ENCODE measurements at places on chromosomes 4 and X.

GRCh38 chr4:93827272-93827947 lies 1.1 kb upstream of the ATOH1 start:
- DNase-seq: no peak

DNA sequence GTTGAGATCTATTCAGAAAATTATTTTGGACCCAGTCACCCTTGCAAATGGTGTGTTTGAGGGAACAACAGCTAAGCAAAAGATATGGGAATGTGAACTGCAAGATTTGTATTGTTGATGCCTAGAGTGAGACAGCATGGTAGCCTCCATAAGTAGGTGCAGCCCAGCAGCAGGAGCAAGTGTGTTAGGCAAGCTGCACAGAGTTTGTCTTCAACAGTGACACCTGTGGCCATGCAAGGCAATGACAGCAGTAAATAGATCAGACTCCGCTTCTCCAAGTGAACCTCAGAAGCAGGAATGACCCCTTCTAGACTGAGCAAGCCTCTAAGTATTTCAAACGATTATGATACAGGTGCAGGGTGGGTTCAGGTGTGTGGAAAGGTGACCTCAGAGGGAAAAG lies 133.4 kb upstream of the MSX1 start:
- no peak for DNase-seq

GRCh38 chr4:144355811-144356757 lies 215.6 kb upstream of the GYPA start:
- DNase-seq: no peak

- no peak for DNase-seq
Measured at GRCh38 chrX:106919932-106920452, at the start of gene CLDN2. Gene CLDN2, plus strand, starts transcription at chrX:106920402. Its CDS starts 7,827 bp downstream, at chrX:106928229.

GRCh38 chrX:110180176-110180927 lies 137.5 kb downstream of the AMMECR1 start:
- no peak for DNase-seq

GRCh38 chr4:55096619-55097018 lies 28.8 kb downstream of the KDR start:
- DNase-seq: no peak

GRCh38 chr4:185925910-185926360 lies 113.9 kb upstream of the SORBS2 start:
- DNase-seq: no peak

DNA sequence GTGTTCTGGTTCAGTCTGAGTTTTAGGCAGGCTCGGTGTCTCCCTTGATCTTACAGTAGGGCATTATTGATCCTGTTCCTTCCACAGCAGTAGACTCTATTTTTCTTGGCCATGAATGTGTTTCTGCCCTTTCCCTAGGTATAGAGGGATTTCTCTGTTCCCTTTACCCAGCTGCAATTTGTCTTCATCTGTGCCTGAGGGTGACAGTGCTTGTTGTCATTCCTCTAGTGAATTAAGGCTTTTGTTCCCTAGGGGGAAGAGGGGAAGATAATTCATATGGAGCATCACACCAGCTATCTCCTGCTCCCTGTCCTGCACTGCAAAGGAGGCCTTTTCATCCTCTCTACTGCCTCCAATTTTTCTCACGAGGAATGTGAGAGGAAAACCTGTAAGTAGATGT lies 39.7 kb upstream of the CXorf51A start:
- DNase-seq: no peak

- no peak for DNase-seq
Measured at GRCh38 chrX:66163447-66163846, 600 bp upstream of the HEPH start.

- no peak for DNase-seq
Measured at GRCh38 chr4:182764642-182765041, 152.5 kb downstream of the DCTD start.

DNA sequence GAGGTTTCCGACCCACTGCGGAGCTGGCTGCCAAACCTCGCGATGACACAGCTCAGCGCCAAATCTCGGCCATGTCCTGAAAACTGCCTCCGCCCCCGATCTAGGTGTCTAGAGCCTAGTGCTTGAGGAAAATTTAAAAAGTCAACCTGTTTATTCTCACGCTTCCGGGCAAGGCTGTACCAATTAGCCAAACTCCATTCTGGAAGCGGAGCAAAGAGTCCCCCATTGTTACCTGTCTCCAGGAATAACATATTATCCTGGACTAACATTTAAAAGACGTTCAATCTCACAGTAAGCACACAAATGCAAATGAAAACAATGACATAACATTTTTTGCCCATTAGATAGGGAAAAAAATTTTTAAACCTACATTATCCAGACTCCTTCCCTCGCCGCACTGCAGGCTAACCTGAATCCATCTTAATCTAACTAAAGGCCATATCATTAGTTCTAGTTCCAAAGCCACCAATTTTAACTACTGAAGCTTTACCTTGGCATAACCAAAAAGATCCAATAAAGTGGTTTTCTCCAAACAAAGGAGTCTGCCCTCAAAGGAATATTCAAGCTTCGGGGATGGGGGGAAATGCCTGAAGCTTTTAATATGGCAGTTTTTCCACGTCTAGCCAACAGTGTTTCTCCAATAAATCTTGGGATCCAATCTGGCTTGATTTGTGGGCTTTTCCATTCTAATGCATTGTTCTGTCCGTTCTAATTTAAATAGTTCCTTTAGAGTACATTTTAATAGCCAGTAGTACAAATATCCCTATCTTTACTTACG lies 1.9 kb downstream of the HUWE1 start:
- no peak for DNase-seq

DNA sequence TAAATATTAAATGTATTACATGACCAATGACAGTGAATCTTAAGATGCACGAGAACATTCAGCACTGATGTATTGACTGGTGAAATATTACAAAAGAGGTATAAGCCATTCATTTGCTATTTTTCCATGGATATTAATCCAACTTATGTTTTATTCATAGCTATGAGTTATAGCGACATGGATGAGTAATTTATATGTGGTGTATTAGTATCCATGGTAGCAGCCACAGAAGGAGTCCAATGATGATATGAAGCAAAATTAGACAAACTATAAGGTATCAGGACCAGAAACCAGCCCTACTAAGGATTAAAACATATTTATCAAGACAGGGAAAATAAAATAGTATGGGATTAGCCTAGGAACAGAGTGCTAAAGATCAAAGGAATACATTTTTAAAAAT lies 50.7 kb downstream of the THAP9 start:
- no peak for DNase-seq

- no peak for DNase-seq
Measured at GRCh38 chrX:135741192-135741715, 26.7 kb downstream of the CT45A3 start.

- DNase-seq: no peak
Measured at GRCh38 chr4:17662694-17663093, 48.3 kb downstream of the MED28 start.

Measured in stimulated activated CD8-positive, alpha-beta memory T cell treated with anti-CD3 and anti-CD28 coated beads, Interleukin-12 subunit alpha, Interleukin-12 subunit beta, amount 100 ng/mL, for 1 hour (primary cell).